ENCODE measurements at places on chromosomes 4 and X. TPM values are rescaled to one million over a fixed set of nuclear protein-coding genes. Genes with fewer than 3 reads are reported as not detected.

The TEX13C gene
- not detected for total RNA-seq

The FAM47A gene
- total RNA-seq = not detected

The PLXNB3 gene
- 4.6 TPM for total RNA-seq

The PDK3 gene
- 22.3 TPM for total RNA-seq

The GYPE gene
- total RNA-seq = 2.5 TPM

GRCh38 chr4:163063891-163064290 is 102.8 kb downstream of the NAF1 start:
- no peak overlapping the region for H3K4me3 ChIP-seq
- DNase-seq = no peak
- no peak overlapping the region for H3K27ac ChIP-seq
- H3K4me1 ChIP-seq = no peaks in the 10 kb centered on the region
- H3K36me3 ChIP-seq = no peaks in the 10 kb centered on the region
- no peaks in the 10 kb centered on the region for H3K27me3 ChIP-seq

DNA sequence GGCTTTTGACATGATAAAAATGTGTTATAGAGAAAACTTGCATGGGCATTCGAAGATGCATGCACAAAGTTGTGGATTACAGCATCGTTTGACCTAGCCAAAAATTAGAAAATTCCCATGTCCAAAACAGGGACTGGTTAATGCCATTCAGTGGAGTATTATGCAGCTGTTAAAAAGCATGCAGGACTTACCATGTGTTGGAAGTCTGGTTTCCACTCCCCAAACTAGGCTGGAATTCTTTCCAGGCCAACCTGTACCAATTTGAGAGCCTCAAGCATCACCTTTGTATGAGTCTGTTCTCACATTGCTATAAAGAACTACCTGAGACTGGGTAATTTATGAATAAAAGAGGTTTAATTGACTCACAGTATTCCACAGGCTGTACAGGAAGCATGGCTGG is 45.9 kb upstream of the MTM1 start:
- H3K4me1 ChIP-seq = no peaks in the 10 kb centered on the region
- no peaks in the 10 kb centered on the region for H3K27me3 ChIP-seq
- DNase-seq = no peak
- H3K4me3 ChIP-seq = no peak overlapping the region
- no peaks in the 10 kb centered on the region for H3K36me3 ChIP-seq

DNA sequence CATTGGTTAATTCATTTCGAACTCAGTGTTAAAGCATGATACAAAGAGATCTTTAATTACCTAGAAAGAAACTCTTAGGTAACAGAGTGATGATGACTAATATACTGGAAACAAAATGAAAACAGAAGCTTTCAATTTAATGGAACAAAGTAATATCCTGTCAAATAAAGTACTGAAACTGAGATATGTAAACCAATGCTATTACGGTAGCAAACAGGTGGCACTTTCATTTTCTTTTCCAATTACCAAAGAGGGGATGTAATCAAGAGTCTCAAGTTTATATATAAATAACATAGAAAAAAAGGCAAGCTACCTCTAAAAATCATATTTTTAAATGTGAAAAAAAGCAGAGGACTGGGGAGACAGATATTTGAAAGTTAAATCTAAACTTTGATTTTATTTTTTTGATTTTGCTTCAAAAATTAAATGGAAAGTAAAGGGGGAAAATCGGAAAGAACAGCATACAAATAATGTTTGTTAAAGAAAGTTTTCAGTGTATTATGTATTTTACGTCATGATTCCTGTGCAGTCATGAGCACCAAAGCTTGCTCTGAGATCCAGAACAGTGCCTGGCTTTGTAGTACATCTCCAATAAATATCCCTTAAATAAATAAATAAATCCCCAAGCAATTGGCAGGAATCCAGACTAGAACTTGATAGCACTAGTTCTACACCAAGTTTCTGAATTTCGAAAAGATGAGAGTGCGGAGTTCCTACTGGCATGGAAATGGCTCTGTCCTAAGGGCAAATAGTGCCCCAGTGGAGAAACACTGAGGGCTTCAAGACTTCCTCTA is 25.0 kb upstream of the RAPGEF2 start:
- H3K4me3 ChIP-seq = no peak overlapping the region
- no peaks in the 10 kb centered on the region for H3K36me3 ChIP-seq
- no peaks in the 10 kb centered on the region for H3K27me3 ChIP-seq
- H3K27ac ChIP-seq = no peak overlapping the region
- no peaks in the 10 kb centered on the region for H3K4me1 ChIP-seq

DNA sequence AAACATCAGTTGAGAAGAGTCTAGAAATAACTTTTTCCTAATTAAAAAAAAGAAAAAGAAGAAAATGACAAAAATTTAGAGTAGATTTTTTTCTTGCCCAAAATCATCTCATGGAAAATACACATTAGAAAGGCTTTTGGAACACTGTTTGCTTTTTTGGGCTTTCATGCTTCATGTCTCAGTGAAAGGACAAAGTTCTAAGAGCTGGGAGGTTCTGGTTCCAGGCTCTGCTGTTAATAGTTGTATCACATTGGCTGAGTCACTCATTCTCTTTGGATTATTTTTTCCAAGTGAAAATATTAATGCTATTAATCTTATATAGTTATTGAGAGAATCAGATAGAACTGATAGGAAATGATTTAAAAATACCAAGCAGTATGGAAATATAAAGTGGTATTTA is 32.9 kb upstream of the ETNPPL start:
- no peaks in the 10 kb centered on the region for H3K27me3 ChIP-seq
- H3K4me1 ChIP-seq = no peaks in the 10 kb centered on the region
- DNase-seq = no peak
- H3K36me3 ChIP-seq = no peaks in the 10 kb centered on the region

GRCh38 chr4:71217688-71218087 is 121.1 kb upstream of the SLC4A4 start:
- no peak for DNase-seq
- no peaks in the 10 kb centered on the region for H3K4me1 ChIP-seq
- H3K27ac ChIP-seq = no peak overlapping the region
- H3K27me3 ChIP-seq = no peaks in the 10 kb centered on the region
- H3K36me3 ChIP-seq = no peaks in the 10 kb centered on the region

GRCh38 chr4:10082459-10083272 is 33.9 kb downstream of the WDR1 start:
- H3K4me1 ChIP-seq = peaks cover 17% of the 10 kb centered on the region
- H3K27ac ChIP-seq = no peak overlapping the region
- peaks cover 100% of the 10 kb centered on the region for H3K36me3 ChIP-seq
- no peak for DNase-seq
- H3K27me3 ChIP-seq = no peaks in the 10 kb centered on the region

DNA sequence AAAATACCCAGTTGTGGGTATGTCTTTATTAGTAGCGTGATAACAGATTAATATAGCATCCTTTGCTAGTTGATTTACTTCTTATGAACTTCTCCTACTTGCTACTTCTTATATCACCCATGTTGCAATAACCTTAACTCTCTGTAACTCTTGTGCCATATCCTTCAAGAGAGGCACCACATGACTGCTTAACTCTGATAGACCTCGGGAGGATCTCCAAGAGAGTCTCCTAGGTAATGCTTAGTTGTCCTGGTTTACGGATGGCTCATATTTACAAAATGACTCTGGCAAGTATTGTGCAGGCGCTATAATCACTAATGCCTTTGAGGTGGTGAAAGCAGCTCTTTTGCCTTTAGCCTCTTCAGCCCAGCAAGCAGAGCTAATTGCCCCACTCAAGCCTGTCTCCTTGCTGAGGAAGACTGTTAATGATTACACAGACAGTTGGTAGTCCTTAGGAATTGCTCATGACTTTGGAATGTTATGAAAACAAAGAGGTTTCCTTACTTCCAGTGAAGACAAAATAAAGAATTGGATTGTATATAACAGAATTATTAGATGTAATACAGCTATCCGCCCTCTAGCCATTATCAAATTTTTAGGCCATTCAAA is 1305.8 kb downstream of the PCDH7 start:
- no peak for DNase-seq
- no peaks in the 10 kb centered on the region for H3K36me3 ChIP-seq
- no peak overlapping the region for H3K4me3 ChIP-seq
- H3K27me3 ChIP-seq = no peaks in the 10 kb centered on the region
- H3K4me1 ChIP-seq = no peaks in the 10 kb centered on the region
- H3K27ac ChIP-seq = no peak overlapping the region

DNA sequence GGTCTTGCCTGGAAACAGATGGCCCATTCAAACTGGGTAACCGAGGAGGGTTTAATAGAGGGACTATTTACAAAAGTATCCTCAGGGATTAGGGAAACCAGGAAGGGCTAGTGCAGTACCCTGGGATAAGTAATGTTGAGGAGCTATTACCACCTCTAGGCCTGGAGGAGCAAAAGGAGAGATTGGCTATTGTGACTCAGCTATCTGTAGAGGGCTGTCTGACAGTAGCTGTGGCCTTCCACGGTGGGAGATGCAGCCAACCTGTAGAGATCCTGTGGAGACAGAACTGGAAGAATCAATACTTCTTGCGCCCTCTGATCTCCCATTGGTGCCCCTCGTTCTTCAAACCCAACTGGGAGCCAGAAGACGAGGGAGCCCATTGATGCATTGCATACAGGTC is 34.1 kb upstream of the RPS6KA3 start:
- no peak overlapping the region for H3K4me3 ChIP-seq
- H3K27me3 ChIP-seq = no peaks in the 10 kb centered on the region
- H3K27ac ChIP-seq = no peak overlapping the region

DNA sequence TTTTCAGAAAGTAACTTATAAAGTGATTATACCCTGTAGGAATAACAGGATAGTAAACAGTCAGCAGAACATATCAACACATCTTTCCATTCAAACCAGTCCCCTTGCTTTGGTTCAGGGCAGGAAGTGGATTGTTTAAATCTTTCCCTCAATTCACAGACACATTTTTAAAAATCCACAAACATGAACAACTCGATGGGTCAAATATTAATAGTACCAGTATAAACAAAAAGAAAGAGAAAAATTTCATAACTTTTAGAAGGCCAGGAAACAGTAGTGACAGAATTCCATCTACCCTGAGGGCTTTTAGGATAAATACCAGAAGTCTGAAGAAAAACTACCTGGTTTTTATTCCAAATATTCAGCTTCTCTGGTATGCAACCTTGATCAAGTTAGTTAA is 1072.8 kb upstream of the PABPC4L start:
- no peak overlapping the region for H3K27ac ChIP-seq
- no peaks in the 10 kb centered on the region for H3K36me3 ChIP-seq
- no peaks in the 10 kb centered on the region for H3K27me3 ChIP-seq
- DNase-seq = no peak

- H3K27ac ChIP-seq = no peak overlapping the region
- no peak overlapping the region for H3K4me3 ChIP-seq
- H3K27me3 ChIP-seq = no peaks in the 10 kb centered on the region
- DNase-seq = no peak
These were observed 49.4 kb downstream of the SLC9A6 start for GRCh38 chrX:136034668-136035067.

Data from lower lobe of right lung (tissue), 2 donors.